Uterus (tissue), 4 donors: ENCODE measurements at places on chromosomes 1 and 21. TPM values are rescaled to one million over a fixed set of nuclear protein-coding genes. Genes with fewer than 3 reads are reported as not detected.

KRTAP13-2 gene
- not detected for total RNA-seq

NR5A2 gene
- total RNA-seq: 5.0 TPM

HAPLN2 gene
- total RNA-seq: not detected

ZBTB17 gene
- 21.3 TPM for total RNA-seq

TDRD10 gene
- total RNA-seq: 11.1 TPM

CA14 gene
- 0.88 TPM for total RNA-seq

CD1E gene
- total RNA-seq: not detected

OLIG1 gene
- not detected for total RNA-seq

DIO1 gene
- total RNA-seq: not detected

PIGR gene
- 7.1 TPM for total RNA-seq

CLSTN1 gene
- total RNA-seq: 53.3 TPM

AIRE gene
- total RNA-seq: not detected

TMOD4 gene
- not detected for total RNA-seq

SOX13 gene
- total RNA-seq: 52.5 TPM

CD244 gene
- total RNA-seq: not detected

TEX38 gene
- not detected for total RNA-seq

PLOD1 gene
- total RNA-seq: 14.6 TPM

TEDDM1 gene
- not detected for total RNA-seq

TSSK3 gene
- total RNA-seq: not detected

ZNF648 gene
- not detected for total RNA-seq

SLC16A4 gene
- 11.3 TPM for total RNA-seq

KTI12 gene
- 13.6 TPM for total RNA-seq

LRRC7 gene
- 12.0 TPM for total RNA-seq

DNASE2B gene
- total RNA-seq: not detected

GIPC2 gene
- total RNA-seq: 5.6 TPM

ITLN1 gene
- total RNA-seq: not detected

KIF21B gene
- 0.29 TPM for total RNA-seq

KRTAP19-3 gene
- total RNA-seq: not detected

PLA2G2D gene
- not detected for total RNA-seq

GNAT2 gene
- total RNA-seq: not detected

TMCO4 gene
- 11.8 TPM for total RNA-seq

BCAN gene
- 2.3 TPM for total RNA-seq

MYOM3 gene
- total RNA-seq: under 0.01 TPM

HPCAL4 gene
- total RNA-seq: 0.24 TPM

BMP8B gene
- total RNA-seq: 1.3 TPM

RHCE gene
- 0.41 TPM for total RNA-seq

HCN3 gene
- not detected for total RNA-seq

LRRC47 gene
- 19.0 TPM for total RNA-seq

EPB41 gene
- 55.8 TPM for total RNA-seq

SLC1A7 gene
- not detected for total RNA-seq

YY1AP1 gene
- total RNA-seq: 170 TPM

GBP6 gene
- not detected for total RNA-seq

RBBP5 gene
- total RNA-seq: 29.7 TPM

CCDC27 gene
- not detected for total RNA-seq

KIF14 gene
- total RNA-seq: under 0.01 TPM

SPATA46 gene
- not detected for total RNA-seq

CLEC20A gene
- total RNA-seq: not detected

CLCNKB gene
- total RNA-seq: not detected

PGLYRP3 gene
- not detected for total RNA-seq

KRTAP19-8 gene
- total RNA-seq: not detected

HPCA gene
- not detected for total RNA-seq

ZYG11A gene
- total RNA-seq: 0.12 TPM

SMPDL3B gene
- total RNA-seq: 6.6 TPM

CYP4A22 gene
- total RNA-seq: not detected
